ENCODE measurements at places on chromosomes 13 and 19. TPM values are rescaled to one million over a fixed set of nuclear protein-coding genes. Genes with fewer than 3 reads are reported as not detected.

RELB gene
- 38.6 TPM for total RNA-seq

GRK1 gene
- not detected for total RNA-seq

- H3K4me3 ChIP-seq, result no peak overlapping the region
- H3K27me3 ChIP-seq, result no peaks in the 10 kb centered on the region
- H3K4me1 ChIP-seq, result peaks cover 24% of the 10 kb centered on the region
- H3K36me3 ChIP-seq, result peaks cover 97% of the 10 kb centered on the region
- no peak for DNase-seq
Observed at GRCh38 chr19:38722947-38723605, 21.2 kb downstream of the CAPN12 start.

DNA sequence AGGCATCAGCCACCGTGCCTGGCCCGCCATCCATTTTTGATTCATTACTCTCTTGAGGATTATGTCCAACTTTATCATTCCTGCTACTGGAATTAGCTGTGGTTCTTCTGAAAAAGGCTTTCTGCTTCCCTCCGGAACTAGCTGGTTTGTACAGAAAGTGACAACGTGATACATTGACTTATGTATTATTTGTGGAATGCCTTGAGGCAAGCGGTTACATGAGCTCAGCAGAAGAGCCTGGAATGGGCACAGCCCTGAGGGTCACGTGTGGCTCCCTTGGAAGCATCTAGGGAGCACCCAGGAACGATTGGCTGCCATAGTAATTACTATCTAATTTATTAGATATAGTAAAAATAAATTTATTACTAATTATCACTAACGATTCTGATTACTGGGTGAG lies 14.4 kb upstream of the RETN start:
- no peaks in the 10 kb centered on the region for H3K36me3 ChIP-seq
- no peaks in the 10 kb centered on the region for H3K4me1 ChIP-seq
- no peaks in the 10 kb centered on the region for H3K27me3 ChIP-seq
- DNase-seq, result no peak

DNA sequence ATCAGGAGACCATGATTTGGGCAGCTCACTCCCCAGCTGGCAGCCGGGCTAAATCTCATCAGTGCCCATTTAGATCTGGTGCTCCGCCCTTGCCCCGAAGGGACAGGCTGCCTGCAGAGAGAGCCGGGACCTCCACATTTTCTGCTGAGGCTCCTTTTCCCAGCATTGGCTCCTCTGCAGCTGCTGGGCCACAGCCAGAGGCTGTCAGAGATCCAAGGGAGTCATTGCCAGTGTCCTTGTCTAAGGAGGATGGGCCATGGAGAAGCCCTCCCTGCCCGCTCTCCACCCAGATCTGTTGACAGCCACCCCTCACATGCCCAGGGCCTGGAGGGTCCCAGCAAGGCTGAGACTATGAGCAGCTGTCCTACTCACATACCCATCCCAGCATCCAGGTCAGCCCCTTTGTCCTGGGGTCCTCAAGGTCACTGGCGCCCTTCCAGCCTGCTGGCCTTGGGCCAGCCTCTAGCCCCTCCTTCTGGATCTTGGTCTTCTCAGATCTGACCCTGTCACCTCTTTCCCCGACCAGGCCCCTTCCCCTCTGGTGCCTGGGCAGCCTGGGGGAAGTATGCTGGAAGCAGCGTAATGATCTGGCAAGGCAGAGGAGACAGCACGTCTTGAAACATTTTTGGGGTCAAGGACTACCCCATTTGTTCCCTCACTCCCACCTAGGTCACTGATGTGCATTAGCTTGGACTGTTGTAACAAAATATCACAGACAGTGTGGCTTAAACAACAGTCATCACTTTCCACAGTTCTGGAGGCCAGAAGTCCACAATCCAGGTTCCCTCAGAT lies 7.9 kb downstream of the PIN1 start:
- H3K36me3 ChIP-seq, result peaks cover 42% of the 10 kb centered on the region
- DNase-seq, result no peak
- H3K27ac ChIP-seq, result no peak overlapping the region
- no peaks in the 10 kb centered on the region for H3K27me3 ChIP-seq
- H3K4me3 ChIP-seq, result no peak overlapping the region
- H3K4me1 ChIP-seq, result no peaks in the 10 kb centered on the region

GRCh38 chr19:2387367-2388288 lies 27.6 kb downstream of the TMPRSS9 start:
- no peak overlapping the region for H3K4me3 ChIP-seq
- H3K36me3 ChIP-seq, result no peaks in the 10 kb centered on the region
- no peaks in the 10 kb centered on the region for H3K4me1 ChIP-seq
- H3K27ac ChIP-seq, result no peak overlapping the region
- no peaks in the 10 kb centered on the region for H3K27me3 ChIP-seq

DNA sequence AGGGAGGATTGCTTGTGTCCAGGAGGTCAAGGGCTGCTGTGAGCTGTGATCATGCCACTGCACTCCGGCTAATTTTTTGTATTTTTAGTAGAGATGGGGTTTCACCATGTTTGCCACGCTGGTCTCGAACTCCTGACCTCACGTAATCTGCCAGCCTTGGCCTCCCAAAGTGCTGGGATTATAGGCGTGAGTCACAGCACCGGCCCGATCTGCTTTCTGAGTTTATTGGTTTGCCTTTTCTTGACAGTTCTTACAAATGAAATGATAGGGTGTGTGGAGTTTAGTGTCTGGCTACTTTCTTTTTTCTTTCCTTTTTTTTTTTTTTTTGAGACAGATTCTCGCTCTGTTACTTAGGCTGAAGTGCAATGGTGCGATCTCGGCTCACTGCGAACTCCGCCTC lies 848 bp downstream of the C19orf44 start:
- DNase-seq, result no peak
- peak overlapping the region; percentile 75 for H3K27ac ChIP-seq
- H3K27me3 ChIP-seq, result no peaks in the 10 kb centered on the region
- peak overlapping the region; percentile 84 for H3K4me3 ChIP-seq

DNA sequence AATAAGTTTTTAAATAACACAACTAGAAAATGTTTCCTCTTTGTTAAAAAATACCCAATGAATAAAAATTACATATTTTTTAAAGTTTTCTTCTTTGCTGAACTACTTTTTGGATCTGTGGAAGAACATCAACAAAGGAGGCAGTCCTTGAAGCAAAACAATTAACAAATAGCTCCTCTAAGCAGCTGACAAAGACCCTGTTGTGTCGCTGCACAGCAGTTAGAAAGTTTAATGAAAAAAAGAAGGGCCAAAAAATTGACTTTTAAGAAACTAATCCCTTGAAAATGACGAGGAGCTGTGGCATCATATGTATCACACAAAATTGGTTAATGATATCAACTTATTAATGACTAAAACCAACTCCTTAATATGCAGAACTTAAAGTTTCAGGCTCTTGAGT lies 72.1 kb downstream of the SLITRK1 start:
- no peaks in the 10 kb centered on the region for H3K4me1 ChIP-seq
- no peaks in the 10 kb centered on the region for H3K36me3 ChIP-seq
- H3K4me3 ChIP-seq, result no peak overlapping the region
- no peak for DNase-seq
- H3K27ac ChIP-seq, result no peak overlapping the region

GRCh38 chr19:49512970-49513745 lies 697 bp downstream of the FCGRT start:
- DNase-seq, result no peak
- peak overlapping the region; percentile 98 for H3K4me3 ChIP-seq
- no peaks in the 10 kb centered on the region for H3K36me3 ChIP-seq
- H3K27me3 ChIP-seq, result no peaks in the 10 kb centered on the region
